ENCODE measurements at places on chromosomes 3 and 15.

- no peak for DNase-seq
These were observed 75.2 kb downstream of the CHRNA7 start for GRCh38 chr15:32105258-32106241.

GRCh38 chr3:189144645-189145044 is 27.1 kb upstream of the TPRG1 start:
- peak; percentile 22 for DNase-seq

DNA sequence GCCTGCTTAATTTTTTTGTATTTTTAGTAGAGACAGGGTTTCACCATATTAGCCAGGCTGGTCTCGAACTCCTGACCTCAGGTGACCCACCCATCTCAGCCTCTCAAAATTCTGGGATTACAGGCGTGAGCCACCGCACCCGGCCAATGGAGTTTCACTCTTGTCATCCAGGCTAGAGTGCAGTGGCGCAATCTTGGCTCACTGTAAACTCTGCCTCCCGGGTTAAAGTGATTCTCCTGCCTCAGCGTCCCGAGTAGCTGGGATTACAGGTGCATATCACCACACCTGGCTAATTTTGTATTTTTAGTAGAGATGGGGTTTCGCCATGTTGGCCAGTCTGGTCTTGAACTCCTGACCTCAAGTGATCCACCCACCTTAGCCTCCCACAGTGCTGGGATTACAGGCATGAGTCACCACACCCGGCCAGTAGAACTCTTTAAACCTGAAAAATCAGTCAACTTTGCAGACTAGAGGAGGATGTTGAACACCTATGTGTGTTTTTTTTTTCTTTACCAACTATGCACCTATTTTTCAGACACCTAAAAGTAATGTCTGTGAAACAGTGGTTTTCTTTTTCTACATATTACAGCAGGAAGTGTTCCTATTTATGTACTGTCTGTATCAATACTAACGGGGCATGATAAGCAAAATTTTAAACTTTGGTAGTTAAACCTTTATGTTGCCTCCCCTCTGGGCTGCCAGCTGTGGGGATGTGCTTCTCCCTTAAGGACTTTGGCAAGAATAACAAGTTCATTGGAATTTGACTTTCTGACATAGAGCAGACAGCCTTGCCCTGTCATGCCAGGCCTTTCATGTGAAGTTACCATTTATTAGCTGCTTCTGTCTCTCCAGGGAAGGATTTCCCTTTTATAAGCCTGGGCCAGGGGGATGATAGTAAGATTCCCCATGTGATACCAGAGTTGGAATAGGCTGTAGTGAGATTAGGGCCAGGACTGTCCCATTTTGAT is 8.1 kb downstream of the ARIH2 start:
- DNase-seq, result no peak

- DNase-seq, result no peak
These were observed 106.3 kb upstream of the ALCAM start for GRCh38 chr3:105260385-105260784.

DNA sequence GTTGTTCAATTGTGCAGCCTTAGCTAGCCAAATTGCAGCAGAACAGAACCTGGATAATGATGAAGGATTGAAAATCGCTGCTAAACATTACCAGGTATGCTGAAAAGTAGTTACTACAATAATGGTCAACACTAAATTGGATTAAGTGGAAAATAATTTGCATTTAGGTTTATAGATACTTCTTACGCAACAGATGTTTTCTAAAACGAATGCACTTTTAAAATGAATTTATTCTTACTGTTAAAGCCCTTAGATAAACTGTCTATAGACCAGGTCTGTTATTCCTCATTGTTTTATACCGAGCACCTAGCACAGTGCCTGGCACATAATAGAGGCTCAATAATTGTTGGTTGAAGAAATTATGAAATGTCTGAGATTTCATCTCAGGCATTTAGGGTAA is 23.6 kb downstream of the PDCD6IP start:
- DNase-seq, result no peak

GRCh38 chr3:107461721-107462120 is 61.0 kb upstream of the BBX start:
- no peak for DNase-seq

GRCh38 chr3:161800985-161801559 is 304.5 kb downstream of the OTOL1 start:
- DNase-seq, result no peak

- peak; percentile 85 for DNase-seq
These were observed 6.6 kb downstream of the GPX1 start for GRCh38 chr3:49351521-49352011.

DNA sequence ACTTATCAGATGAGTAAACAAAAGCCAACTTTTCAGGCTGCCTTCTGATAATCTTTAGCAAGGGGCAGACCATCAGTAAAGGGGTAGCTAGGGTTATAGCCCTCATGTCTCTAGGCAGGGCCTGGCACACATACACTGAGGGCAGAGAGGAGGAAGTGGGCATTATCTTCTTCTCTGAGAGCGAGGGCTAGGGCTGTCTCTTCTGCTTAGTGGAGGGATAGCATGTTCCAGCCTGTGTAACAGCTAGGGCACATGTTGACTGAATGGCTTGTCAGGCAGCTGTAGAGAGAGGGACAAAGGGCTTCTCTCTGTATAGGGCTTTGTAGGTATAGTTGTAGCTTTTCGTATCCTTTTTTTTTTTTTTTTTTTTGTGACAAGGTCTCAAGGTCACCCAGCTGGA is 17.8 kb downstream of the CRTC3 start:
- no peak for DNase-seq

DNA sequence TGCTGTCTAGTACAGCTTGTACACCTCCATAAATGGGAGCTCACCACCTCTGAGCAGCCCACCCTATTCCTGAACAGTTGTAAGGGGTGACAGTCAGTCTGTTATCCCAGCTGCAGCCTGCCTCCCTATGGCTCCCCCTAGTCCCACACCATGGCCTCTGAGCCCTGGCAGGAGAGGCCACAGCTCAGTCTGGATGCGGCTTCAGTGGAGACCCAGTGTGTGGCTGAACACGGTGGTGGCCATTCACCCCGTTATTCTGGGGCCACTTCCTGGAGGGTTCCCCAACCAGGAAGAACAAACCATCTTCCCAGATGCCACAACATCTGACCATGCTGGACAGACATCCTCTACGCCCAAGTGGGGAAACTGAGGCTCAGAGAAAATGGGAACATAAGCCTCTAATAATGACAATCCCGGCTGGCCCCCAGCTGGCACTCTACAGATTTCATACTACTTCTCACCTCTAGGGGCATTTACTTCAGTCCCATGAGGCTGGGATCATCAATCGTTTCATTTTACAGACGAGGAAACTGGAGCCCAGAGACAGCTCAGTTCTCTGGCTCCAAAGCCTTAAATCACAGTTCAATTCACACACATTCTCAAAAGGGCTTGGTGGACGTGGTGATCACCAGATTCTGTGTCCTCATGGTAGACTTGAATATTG is 9.2 kb upstream of the GRIP2 start:
- no peak for DNase-seq

DNA sequence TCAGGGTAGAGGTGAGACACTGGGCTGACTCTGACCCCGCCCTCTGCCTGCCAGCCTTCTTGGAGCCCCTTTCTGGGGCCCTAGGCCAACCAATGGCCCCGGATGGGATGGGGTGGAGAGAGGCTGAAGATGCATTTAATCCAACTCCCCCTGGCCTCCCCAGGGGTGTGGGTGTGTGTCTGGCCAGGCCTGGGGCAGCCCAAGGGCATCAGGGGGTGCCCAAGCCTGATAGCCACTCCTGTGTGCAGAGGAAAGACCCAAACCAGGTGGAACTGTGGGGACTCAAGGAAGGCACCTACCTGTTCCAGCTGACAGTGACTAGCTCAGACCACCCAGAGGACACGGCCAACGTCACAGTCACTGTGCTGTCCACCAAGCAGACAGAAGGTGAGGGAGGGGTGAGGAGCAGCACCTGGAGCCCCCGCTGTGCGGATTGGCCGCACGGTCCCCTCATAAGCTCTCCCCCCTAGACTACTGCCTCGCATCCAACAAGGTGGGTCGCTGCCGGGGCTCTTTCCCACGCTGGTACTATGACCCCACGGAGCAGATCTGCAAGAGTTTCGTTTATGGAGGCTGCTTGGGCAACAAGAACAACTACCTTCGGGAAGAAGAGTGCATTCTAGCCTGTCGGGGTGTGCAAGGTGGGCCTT is 9.5 kb downstream of the SPINT1 start:
- DNase-seq, result no peak

DNA sequence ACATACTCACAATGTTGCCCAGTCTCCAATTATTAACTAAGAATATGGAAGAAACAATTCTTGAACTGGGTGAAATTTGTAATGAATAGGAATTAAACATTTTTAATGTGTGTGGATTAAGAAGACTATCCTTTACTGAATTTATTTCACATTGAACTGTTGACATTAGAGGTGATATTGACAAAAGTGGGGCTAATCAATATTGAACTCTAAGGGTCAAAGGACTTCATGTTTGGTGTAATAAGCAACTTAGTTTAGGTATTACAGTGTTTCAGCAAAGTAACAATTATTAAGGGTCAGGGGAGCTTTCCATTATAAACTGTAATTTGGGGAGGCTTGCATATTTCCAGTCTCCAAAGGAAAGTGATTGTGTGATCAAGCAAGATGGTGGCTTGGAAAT is 16.2 kb upstream of the NANOGP8 start:
- no peak for DNase-seq

DNA sequence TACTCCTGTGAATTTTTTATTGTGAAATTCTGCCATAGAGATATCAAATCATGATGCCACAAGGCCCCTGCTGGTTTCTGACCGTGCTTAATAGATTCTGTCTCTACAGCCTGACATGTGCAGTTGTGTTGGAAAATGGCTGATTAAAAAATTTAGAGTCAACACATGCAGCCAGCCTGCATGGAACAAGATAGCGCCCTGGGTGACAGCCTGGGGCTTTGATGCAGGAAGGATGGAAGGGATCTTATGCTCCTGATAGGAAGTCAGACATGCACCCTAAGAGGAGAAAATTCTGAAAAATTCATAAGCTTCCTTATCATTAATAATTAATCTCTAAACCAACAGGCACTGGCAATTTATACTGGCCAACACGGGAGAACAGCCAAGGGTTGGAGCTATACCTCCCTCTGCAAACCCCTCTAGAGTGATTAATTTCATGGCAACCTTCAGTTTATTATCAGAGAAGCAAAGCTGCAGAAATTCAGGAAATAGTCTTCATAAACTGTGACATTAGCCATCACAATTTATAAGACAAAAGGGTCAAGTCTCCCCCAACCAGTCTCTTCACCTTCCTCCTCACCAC is 198.4 kb downstream of the CADPS start:
- no peak for DNase-seq

GRCh38 chr3:190446573-190447279 is 3.0 kb downstream of the TMEM207 start:
- DNase-seq, result no peak

GRCh38 chr15:49979705-49980382 is 139.2 kb downstream of the ATP8B4 start:
- DNase-seq, result peak; percentile 36

DNA sequence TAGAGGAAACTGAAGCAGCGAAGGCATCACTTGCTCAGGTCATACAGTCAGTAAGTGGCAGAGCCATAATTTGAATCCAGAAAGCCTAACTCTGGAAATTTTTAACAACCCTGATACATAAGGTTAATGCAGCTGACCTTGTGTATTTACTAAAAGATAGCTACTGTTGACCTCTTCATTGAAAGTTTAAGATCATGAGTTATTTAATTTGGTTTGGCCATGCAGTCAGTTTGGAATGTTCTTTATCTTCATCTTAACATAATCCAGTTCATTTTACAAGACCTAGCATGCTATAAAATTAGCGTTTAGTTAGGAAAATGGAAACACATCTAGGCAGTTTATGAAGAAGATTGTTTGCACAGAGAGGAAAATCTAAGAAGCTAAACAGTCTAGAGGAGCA is 240.9 kb downstream of the RBMS3 start:
- no peak for DNase-seq

- DNase-seq, result peak; percentile 15
These were observed 6.5 kb upstream of the CLDN16 start for GRCh38 chr3:190381441-190381840.

DNA sequence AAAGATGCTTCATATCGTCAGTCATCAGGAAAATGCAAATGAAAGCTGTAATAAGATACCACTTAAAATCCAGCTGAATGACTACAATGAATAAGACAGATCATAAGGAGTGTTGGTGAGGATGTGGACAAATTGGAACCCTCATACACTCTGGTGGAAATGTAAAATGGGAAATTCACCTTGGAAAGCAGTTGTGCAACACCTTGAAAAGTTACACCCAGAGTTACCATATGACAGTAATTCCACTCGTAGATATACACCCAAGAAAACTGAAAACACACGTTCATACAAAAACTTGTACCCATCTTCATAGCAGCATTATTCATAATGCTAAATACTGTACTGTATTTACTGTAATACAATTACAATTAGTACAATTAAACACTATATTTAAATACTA is 2.3 kb downstream of the TTC23 start:
- DNase-seq, result no peak

GRCh38 chr15:79025201-79025600 is 65.4 kb downstream of the RASGRF1 start:
- no peak for DNase-seq

GRCh38 chr3:150215616-150216015 is 192.5 kb upstream of the TSC22D2 start:
- no peak for DNase-seq

DNA sequence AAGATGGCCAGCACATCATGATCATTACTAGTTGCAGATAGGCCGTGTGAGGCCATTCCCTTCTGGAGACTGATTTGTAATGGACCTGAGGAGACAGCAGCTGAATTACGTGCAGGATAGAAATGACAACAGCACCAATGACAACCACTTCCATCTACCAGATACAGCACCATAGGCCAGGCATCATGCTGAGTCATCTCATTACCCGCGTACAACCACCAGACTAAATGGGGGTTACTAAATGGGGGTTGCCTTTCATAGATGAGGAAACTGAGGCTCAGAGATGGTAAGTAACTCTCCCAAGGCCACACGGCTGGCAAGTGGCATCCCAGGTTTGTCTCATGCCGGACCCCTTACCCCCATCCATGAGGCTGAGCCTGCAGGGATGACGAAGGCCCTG is 32.8 kb upstream of the FAM107A start:
- peak; percentile 16 for DNase-seq

DNA sequence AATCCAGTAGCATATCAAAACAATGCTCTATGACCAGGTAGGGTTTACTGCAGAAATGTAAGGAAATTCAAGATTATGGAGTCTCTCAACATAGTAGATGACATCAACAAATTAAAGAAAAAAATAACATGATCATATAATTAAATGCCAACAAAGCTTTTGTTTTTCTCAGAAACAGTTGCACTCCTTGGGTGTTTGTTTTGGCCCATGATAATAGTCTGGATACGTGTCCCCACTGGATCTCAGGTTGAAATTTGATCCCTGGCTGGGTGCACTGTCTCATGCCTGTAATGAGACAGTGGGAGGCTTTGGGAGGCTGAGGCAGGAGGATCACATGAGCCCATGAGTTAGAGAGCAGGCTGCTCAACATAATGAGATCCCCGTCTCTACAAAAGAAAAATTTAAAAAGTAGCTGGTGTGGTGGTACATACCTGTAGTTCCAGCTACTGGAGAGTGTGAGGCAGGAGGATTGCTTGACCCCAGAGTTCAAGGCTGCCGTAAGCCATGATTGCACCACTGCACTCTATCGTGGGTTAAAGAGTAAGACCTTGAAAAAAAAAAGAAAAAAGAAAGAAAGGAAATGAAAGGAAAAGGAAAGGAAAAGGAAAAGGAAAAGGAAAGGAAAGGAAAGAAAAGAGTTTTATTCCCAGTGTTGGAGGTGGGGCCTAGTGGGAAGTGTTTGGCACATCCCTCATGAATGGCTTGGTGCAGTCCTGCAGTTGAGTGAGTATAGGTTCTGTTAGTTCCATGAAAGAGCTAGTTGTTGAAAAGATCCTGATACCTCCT is 53.3 kb upstream of the FOXB1 start:
- no peak for DNase-seq
